ENCODE measurements at places on chromosomes 11 and 22.

- no peak for DNase-seq
These were observed 8.3 kb downstream of the TST start for GRCh38 chr22:37010976-37011375.

- DNase-seq = peak; percentile 16
These were observed at the start of gene ZC3H12C for GRCh38 chr11:110092515-110093406. Gene ZC3H12C, plus strand, starts transcription at chr11:110093392. Its CDS starts 20 bp downstream, at chr11:110093412.

- DNase-seq = no peak
These were observed 20.1 kb upstream of the TMPRSS4 start for GRCh38 chr11:118056806-118057205.

DNA sequence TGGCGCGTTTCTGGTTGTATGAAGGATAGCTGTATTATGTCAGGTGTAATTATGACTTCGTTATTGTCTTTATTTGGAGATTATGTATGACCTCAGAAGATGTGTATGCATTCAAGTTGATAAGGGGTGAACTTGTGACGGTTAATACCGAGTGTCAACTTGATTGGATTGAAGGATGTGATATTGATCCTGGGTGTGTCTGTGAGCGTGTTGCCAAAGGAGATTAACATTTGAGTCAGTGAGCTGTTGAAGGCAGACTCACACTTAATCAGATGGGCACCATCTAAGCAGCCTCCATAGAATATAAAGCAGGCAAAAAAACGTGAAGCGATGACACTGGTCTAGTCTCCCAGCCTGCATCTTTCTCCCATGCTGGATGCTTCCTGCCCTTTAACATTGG, 15.3 kb upstream of the CD82 start:
- DNase-seq = no peak

GRCh38 chr11:64558065-64558745, 32.8 kb upstream of the SLC22A12 start:
- no peak for DNase-seq

GRCh38 chr11:58575377-58576020, at the start of gene LPXN:
Gene LPXN, minus strand, starts transcription at chr11:58575856. Its CDS starts 84 bp downstream, at chr11:58575772.
- DNase-seq = peak; percentile 50

DNA sequence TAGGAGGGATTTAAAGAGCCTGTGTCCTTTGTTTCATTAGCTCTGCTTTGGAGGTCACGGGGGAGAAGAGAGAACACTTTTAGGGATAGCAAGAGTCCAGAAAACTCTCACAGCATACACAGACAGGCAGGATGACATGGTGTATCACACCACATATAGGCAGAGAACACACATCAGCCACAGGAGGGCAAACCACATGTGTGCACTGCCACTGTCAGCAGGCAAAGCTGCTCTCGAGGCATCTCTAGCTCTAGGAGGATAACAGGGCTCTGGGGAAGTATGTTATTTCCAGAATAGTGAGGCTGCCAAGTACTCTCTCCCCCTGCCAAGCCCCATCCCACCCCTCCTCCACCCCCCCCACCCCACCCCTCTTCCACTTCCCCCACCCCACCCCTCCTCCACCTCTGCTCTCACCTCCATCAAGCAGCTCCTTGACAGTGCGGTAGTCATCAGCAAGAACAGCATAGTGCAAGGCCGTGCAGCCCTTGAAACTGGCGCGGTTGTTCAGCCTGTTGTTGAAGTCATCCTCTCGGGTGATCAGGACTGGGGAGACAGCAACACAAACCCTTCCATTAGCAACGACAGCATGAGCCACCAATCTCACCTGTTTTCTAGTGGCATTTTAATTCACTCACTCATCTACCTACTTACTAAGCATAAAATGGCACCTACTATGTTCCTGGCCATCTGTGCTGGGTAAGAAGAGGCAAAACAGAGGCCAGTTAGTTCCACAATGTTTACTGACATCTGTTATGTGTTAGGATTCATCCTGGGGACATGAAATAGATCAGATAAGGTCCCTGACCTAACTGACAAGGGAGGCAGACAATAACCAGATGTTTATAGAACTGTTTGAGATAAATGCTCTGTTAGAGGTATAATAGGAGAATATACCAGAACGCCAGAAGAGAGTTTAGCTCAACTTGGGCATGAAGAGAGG, 75.6 kb downstream of the CLPB start:
- no peak for DNase-seq
